ENCODE measurements at places on chromosomes 16 and 17.

GRCh38 chr17:21351366-21352065 lies 24.6 kb upstream of the KCNJ12 start:
- no peak for DNase-seq

GRCh38 chr17:48294020-48294805 lies 135.8 kb downstream of the SKAP1 start:
- no peak for DNase-seq

DNA sequence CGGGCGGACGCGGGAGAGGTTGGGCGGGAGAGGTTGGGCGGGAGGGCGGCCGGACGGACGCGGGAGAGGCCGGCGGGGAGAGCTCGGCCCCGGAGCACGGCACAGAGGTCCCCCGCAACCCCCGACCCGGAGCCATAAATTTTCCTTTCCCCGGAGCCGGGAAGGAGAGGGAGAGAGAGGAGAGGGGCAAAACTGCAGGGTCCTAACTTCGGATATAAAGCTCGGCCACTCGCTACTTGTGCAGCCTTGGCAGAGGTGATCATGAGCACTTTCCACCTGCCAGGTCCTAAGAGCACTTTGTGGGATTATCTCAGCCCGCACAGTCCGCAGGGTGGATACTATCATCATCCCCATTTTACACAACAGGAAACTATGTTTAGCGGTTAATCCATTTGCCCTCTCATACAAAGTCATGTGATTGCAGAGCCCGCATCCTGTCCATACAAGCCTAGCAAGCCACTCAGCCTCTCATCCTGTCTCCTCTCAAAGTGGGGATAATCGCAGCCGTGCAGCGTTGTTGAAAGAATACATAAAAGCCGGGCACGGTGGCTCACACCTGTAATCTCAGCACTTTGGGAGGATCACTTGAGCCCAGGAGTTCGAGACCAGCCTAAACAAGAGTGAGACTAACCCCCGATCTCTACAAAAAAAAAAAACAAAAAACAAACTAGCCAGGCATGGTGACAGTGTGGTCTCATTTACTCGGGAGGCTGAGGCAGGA lies 780 bp upstream of the DCAKD start:
- DNase-seq: no peak

DNA sequence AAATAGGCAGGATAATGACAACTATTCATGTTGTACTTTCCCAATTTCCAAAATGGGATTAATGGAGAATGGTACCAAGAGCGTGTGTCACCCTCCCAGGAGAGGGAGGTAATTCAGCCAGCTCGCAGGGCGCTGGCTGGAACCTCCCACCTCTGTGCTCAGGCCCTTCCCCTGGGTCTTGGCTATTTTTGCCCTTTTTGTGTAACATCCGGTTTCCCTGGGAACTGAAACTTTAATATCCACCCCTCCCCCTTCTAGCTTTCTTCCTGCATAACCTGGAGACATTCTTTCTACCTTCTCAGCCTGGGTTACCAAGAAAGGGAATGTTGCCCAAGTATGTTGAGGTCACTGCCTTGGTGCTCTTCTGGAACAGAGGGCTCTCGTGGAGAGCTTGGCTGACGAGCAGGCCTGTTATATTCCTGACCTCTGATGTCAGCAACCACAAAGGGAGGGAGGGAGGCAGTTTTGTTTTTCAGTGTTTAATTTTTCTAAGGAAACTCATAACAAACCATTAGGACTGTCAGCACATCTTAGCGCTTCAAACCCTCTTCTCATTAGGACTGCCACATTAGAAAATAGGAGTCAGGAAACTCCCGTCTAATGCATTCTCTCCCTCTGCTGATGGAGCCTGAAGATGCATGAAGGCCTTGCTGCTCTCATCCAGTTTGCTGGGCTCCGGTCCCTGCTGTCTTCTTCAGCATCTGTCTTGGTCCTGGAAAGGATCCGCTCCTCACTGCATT lies 25.6 kb downstream of the ITGB3 start:
- no peak for DNase-seq

GRCh38 chr16:67964477-67965131 lies 3.8 kb downstream of the SLC12A4 start:
- DNase-seq: no peak

GRCh38 chr17:37446027-37446426 lies 39.3 kb downstream of the TADA2A start:
- DNase-seq: no peak

DNA sequence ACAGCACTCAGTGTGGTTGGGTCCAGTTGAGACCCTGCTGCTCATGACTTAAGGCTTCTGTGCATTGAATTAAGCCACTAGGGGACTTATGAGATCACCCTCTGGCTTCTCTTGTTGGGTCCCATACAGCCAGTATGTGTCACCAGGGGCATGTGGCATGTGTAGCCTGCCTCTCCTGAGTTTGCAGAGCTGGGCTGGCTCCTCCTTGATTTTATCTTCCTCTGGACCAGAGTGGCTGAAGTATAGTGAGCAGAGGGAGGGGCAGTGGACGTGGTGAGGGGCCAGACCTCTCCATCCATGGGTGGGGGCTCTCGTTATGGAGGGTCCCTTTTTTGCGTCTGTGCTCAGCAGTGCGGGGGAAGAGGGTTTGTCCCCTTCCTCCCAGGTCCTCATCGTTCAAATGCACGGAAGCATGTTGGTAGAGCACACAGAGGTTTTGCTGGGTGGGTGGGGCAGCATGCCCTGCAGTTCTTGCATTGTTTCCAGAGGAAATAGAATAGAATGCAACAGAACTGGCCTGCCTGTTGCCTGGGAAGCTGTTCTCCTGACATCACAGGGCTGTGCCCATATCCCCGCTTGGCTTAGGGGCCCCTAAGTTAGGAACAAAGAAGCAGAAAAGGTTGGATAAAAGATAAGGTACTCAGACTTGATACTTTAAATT lies 77.4 kb downstream of the SPECC1 start:
- peak; percentile 13 for DNase-seq

DNA sequence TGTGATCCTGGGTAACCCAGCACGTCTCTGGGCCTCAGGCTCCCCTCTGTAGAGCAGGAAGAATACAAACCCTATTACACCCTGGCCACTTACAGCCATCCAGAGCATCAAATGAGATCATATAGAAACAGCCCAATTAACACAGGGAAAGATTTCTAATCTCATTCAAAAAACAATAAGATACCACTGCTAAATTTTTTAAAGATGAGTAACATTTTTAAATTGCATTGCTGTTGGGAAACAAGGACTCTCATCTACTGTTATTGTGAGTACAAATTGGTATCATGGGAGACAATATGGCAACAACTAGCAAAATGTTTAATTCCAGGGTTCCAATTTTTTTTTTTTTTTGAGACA lies 41.1 kb downstream of the SRL start:
- no peak for DNase-seq

DNA sequence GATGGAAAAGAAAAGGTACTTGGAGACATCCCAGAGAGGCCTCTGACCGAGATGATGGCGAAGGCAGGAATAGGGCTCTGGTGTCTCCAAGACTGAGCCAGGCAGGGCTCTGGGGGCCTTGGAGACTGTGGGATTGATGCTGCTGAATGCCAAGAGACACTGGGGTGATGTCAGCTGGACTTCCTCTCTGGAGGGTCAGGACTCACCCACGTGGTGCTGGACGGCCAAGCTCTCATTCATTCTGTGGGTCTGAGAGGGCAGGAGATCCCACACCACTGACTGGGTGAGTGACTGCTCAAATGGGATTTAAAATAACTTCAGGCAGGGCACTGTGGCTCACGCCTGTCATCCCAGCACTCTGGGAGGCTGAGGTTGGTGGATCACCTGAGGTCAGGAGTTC lies 64.8 kb downstream of the NT5M start:
- no peak for DNase-seq

GRCh38 chr17:36850790-36851189 lies 86.5 kb upstream of the LHX1 start:
- DNase-seq: no peak

GRCh38 chr16:4640572-4641305 lies 16.1 kb downstream of the MGRN1 start:
- DNase-seq: no peak

GRCh38 chr17:4527566-4528125 lies 27.5 kb downstream of the MYBBP1A start:
- DNase-seq: no peak

DNA sequence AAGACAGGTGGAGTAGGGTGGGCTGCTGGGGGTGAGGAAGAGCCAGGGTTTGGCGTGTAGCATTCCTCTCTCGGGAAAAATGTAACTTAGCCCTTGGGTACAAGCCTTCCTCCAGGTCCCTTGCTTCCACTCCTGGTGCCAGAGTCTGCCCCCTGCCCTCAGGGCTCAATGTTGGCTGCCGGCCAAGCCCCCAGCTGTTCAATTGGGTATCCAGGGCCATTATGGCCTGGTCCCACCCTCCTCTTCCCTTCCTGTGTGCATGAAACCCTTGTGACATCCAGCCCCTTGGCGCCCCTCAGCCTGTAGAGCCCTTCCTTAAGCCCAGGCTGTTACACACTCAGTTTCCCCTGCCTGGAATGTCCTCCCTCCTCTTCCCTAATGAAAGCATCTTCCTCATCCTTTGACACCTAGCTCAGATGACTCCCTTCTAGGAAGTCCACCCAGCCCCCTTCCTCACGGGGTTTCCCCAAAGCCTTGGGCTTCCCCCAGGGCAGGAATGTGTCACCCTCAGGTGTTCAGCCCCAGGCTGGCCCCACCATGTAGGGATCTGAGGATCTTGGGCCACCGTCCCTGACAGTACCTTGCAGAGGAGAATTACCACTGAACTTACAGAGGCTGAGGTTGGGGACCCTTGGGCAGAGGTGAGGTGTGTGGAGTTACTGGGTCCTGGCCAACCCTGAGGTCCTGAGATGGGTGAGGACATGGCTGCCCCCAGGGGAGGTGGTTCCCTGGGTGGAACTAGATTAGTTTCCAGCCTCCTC lies 30.0 kb downstream of the B9D1 start:
- no peak for DNase-seq

DNA sequence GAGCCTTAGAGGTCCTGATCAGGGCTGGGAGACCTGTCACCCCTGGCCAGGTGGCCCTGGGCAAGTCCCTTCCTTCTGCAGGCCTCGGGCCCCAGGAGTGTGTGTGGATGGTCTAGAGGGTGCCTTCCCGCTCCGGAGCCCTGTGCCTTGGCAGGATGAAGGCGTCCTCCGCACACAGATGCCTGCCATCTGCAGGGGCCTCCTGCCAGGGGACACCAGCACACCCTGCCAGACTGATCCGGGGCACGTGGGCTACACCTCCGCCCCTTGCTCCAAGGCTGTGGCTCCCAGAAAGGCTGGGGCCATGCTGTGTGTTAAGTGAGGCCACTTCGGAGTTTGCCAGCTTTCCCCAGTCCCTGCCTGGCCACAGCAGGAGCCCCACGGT lies 30.7 kb downstream of the NPTX1 start:
- no peak for DNase-seq

DNA sequence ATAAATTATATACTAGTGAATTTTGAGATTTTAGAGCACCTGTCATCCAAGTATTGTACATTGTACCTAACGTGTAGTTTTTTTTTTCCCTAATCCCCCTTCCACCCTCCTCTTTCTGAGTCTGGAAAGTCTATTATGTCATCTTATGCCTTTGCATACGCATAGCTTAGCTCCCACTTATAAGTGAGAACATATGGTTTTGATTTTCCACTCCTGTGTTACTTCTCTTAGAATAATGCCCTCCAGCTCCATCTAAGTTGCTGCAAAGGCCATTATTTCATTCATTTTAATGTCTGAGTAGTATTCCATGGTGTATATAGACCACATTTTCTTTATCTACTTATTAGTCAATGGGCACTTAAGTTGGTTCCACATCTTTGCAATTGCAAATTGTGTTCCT lies 177.0 kb upstream of the C16orf82 start:
- no peak for DNase-seq

All from HuH-7.5 (cell line).